NCI-H1417 treated with DMSO at 0.1 percent for 48 hours (cell line): ENCODE measurements at places on chromosomes 5 and 9.

DNA sequence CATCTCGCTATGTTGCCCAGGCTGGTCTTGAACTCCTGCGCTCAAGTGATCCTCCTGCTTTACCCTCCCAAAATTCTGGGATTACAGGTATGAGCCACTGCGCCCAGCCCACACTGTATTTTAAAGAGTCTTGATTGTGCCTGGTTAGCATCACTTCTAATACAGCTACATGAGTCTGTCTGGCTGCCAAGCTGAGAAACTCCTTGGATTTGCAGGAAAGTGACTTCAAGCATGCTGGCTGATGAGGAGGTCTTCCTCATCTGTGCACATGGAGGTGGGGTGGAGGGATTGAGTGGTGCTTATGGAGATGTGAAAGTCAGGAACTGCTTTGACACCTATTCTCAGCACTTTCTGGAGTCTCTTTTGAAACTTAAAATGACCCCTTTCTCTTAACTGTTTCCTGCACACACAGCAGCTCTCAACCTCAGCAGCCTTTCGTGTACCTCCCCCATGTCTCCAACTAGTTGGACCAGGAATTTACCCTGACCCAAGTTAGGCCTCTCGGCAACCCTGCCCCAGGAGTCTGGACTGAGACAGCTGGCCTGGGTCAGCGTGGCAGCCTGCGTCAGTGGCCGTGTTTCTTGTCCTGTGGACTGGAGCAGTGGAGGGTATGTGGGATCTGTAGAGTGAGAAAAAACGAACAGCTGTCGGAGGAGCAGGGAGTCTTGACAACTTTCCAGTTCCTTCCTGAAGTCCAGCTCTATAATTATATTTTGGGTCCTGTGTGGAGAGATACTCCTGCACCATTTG is 72.5 kb downstream of the ACER2 start:
- no peak for DNase-seq

- DNase-seq: no peak
Observed at GRCh38 chr5:127280491-127281220, 9.9 kb upstream of the MEGF10 start.

DNA sequence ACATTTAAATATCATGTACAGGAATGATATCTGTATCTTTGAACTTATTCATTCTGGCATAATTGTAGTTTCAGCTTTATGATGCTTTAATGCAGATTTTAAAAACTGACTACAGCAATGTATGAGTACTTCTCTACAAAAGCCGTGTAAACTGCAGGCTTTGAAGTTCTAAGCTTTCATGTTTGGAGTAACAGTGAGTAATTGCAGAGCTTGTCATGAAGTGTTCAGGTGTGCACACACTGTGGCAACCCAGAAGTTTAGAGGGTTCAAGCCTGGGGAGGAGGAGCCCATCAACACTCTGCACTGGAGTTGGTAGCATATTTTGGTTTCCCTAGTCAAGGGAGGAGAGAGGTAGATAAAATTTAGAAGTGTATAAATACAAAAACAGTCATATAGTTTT is 130.9 kb downstream of the CD180 start:
- no peak for DNase-seq

- DNase-seq: no peak
Observed at GRCh38 chr9:16794103-16794502, 76.4 kb downstream of the BNC2 start.

GRCh38 chr9:109267555-109267954 is 53.3 kb downstream of the EPB41L4B start:
- no peak for DNase-seq
